CD4-positive, alpha-beta T cell treated with Interleukin-6 for 4 hours (primary cell): ENCODE measurements at places on chromosomes 2 and 18.

DNA sequence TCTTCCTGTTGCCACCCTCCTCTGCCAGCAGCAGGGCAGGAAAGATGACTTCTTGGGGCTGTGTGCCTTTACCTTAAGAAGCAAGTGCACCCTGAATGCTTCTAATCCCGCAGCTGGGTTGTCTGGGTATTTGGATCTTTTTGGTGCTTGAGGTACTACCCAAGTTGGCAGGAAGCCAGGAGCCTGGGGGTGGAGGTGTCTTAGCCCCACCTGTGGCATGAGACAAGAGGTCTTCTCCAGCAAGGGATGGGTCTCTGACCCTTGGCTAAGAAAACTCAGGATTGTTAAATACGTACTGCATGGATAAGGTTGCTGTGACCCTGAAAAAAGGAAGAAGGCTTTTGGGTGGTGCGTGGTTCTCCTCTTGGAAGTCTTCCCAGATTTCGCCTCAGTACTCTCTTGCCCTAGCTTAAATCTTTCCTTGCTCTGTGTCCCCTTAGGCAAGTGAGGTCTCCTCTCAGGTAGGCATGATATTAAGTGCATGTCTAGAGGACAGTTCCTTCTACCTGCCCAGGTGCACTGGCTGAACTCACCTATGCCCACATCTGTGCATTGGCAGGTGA lies 4.3 kb downstream of the HPCAL1 start:
- DNase-seq = peak; percentile 55

DNA sequence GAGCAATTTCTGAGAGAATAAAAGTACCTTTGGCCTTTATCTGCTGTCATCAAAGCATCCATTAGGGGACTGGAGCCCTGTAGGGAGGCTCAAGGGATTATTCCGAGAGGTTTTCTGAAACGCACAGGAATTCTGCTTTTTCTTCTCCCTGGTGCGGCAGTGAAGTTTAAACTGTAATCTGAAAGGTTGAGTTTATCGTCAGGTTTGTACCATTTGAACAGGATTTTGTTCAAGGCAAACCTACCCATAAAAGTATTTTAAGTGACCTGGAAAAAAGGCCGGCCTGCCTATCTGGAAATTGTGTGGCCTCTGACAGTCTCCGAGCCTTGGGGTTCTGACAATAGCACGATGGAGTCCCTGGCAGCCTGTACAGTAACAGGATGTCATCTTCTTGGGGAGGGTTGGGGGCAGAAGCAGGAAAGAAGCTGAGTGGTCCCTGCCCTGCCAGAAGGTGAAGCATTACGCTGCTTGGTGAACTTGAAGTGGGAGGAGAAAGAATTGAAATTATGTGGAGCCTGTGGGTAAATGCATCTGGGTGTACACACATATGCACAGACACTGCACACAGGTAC lies 272.0 kb downstream of the CYRIA start:
- no peak for DNase-seq

GRCh38 chr2:241129086-241129871 lies 20.0 kb downstream of the PASK start:
- no peak for DNase-seq

DNA sequence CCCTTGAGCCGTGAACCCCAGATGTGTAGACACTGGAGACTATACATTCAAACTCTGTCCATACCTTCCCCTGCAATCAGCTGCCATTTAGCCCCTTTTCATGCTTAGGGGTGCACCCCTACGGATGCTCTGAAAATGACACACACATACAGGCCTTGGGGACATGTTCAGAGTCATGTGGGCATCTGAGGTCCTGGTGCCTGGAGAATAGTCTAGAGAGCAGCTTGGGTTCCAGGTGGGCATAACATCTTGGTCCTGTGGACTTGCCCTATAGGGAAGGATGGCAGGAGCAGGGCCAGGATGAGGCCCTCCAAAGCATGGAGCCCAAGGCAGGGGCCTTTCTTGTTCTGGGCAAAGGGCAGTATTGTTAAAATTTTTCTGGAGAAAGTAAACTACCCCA lies 9.9 kb upstream of the FHOD3 start:
- no peak for DNase-seq

DNA sequence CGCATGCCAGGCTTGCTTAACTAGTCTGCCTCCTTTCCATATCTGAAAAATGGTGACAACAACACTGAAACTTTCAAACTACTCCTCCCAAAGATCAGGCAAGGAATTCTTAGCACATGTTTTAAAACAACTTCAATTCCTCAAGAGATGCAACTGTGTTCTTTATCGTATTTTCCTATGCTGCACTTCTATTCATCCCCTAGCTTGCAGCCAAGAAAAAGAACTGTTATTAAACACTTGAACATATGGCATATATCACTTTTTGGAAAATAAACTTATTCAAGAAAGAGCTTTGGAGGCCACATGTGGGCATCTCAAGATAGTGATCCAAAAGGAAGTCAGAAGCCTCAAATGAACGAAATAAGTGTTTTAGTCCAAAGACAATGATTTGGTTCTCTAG lies 75.6 kb upstream of the STAM2 start:
- DNase-seq = no peak

DNA sequence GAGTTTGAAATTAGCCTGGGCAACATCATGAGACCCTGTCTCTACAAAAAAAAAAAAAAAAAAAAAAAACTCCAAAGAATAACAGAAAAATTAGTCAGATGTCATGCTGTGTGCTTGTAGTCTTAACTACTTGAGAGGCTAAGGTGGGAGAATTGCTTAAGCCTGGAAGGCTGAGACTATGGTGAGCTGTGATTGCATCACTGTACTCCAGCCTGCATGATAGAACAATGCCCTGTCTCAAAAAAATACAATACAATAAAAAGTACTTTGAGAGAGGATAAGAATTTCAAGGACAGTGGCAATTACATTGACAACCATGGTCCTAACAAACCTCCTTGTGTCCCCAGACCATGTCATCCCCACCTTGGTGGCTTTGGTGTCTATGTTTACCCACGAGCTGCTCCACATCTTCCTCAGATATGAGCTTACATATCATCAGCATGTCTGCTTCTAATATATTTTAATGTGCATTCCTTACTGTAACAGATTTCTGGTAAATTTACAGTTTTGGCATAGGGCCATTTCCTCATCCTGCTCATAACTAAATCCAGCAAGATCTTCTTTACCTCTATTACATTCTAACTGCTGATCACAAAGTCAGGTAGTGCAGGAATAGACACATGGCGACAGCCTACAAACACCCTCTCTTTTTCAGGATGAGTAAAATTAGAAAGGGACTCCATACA lies 437.7 kb upstream of the HNRNPA3 start:
- DNase-seq = no peak

DNA sequence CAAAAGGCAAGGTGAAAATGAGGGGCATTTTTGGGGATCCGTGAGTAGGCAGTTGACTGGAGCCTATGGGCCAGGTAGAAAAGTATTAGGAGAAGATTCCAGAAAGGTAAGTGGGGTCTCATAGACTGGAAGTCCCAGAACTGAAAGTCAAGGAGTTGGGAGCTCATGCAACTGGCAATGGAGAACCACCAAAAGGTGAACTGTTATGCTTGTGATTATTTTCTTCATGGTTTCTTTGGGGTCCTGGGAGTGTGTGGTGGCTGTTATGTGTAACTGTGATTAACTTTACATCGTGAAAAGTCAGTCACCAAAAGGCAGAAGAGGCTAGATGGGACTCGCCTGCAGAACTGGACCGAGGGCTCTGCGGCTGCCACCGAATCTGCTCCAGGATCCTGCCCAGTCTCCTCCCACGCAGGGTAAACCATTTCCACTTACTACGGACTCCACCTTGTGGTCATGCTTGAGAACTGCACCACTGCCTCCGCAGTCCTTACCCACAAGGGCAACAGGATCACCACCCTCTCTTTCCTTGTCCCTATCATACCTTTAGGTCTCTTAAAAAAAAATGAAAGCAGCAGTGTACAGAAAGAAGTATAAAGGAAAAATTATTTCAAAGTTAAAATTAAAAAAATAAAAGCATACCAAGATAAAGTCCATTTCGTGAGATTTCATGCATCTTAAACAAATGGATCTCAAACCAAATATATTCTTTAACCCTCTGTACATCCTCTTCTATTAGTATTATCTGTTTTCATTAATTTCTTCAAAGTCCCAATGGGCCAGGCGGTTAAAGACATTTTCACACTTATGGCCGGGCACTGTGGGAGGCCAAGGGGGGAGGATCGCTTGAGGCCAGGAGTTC lies 15.6 kb upstream of the CEP68 start:
- peak; percentile 83 for DNase-seq

- DNase-seq = no peak
Observed at GRCh38 chr2:39435234-39435633, 1.9 kb downstream of the MAP4K3 start.

- no peak for DNase-seq
Observed at GRCh38 chr18:55287149-55287806, 300.7 kb downstream of the TCF4 start.

DNA sequence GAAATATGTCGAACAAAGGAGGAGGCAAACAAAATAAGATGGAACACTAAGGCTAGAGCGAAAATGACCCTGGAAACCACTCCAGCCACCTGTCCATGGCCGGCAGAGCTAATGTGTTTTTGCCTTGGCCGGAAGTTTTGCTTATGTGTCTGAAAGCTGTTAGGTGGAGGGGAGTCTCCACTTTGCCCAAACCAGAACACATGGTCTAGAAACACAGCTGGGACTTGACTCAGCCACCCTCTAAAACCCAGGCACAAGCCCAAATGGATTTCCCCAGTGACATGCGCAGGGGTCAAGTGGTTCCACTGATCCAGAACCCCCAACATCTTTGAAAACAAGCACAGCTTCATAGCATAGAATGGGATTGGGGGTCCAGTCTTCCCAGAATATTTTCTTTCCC lies 159.3 kb downstream of the ZBTB7C start:
- DNase-seq = no peak

DNA sequence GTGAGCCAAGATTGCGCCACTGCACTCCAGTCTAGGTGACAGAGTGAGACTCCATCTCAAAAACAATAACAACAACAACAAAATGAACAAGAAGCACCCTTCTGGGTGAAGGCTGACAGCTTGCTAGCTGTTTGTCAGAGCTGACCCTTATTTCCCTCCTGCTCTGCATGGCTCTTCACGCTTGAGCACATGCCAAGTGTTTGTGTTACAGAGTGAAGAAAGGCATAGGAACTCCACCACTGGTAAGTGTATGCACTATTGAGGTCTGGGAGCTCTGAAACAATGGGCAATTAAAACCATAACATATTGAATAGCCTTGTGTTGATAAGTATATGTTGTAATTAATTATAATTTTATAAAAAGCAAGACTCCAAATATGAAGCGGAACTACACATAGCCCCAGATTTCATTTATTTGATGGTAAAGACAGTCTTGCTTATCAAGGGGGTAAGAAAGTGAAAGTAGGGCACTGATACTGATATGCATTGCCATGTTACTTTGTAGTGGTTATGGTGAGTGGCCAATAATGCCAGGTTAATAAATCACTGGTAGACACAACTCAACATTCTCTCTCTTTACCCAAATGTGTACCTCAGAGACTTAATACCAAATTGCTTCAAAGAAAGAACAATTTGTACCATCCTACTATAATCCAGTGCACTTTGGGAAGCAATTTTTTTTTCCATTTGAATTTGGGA lies 163.4 kb downstream of the VWC2L start:
- no peak for DNase-seq

DNA sequence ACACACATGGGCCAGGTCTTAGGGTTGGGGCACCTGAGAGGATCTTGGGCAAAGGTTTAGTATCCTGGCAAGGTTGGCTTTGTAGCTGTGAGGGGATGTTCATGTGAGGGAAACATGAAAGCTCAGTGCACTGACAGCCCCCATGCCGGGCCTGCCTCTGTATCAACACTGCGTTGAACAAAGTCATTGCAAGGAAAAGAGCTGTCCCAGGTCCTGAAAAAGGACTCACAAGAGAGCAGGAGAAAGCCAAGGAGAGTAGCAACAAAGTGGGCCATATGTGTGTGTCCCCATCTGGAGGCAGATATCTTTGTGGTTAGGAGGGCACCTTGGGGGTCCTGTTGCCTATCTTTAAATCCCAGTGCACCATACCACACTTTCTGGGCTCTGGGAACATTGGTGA lies 237.8 kb upstream of the THSD7B start:
- no peak for DNase-seq

- DNase-seq = no peak
Observed at GRCh38 chr2:104876606-104877570, 23.0 kb downstream of the POU3F3 start.

- DNase-seq = no peak
Observed at GRCh38 chr2:107529146-107529545, 297.5 kb upstream of the RGPD4 start.

DNA sequence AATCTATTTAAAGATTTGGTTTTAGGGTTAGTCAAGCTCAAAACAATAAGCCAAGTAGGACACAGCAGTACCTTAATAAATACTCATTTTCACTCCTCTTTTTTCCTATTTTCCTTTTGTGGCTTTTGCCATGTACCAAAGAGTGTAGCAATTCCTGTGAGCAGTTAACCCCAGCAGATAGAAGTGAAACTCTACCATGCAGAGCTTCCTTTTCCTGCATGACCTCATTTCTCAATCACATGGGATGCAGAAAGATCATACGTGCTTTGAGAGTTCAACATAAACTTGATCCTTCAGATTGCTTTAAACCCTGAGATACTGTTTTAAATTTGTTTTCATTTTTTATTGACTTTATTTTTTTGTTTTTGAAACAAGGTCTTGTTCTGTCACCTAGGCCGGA lies 99.1 kb upstream of the ARHGAP15 start:
- no peak for DNase-seq

GRCh38 chr18:77100751-77101355 lies 31.7 kb downstream of the MBP start:
- DNase-seq = peak; percentile 59

- DNase-seq = no peak
Observed at GRCh38 chr18:12574494-12575185, 83.3 kb downstream of the SPIRE1 start.

- DNase-seq = peak; percentile 34
Observed at GRCh38 chr18:79797518-79798345, at the start of gene KCNG2. Gene KCNG2 (plus strand): TSS chr18:79797938. CDS start chr18:79863668, 65,730 bp downstream.

DNA sequence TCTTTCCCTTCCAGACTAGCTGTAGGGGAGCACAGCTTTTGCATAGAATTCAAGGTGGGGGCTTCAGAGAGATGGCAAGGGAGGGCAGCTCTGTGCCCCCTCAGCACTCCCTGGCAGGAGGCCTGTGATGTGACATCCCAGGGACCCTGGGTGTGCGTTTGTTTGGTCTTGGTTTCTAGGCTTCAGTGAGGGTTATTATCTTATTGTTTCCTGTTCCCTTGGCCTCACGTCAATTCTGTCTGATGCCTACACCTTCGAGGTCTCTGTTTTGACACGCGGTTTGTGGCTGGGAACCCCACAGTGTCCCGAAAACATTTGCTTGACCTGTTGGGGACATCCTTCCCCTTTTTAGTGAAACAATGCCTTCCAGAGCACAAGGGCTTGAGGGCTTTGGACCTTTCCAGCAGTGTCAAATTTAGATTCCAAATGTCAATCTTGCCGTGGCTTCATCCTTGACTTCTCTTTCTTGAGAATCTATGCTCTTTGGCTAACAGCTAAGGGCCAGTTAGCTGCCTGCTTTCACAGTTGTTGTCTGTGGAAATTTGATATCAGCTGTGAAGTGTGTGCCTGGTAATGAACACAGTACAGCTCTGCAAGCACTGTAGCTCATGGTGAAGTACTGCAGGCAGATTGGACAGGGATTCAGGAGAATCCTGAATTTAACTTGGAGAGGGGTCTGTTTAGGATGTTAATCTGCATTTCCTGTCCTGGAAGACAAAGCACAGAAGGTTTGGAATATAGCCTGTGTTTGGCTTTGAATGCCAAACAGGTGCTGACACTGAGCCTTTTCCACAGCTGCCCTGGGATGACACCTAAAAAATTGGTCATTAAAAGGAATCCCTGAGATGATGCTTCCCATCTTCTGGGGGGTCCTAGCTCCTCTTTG lies 108.2 kb upstream of the CXCR4 start:
- DNase-seq = peak; percentile 12
